ENCODE measurements at places on chromosomes 7 and 10.
A peak's percentile ranks its signal among the peaks of the same experiment; 100 is the strongest.

GRCh38 chr7:135659159-135659846 lies 3.0 kb upstream of the STMP1 start:
- no peak for DNase-seq

DNA sequence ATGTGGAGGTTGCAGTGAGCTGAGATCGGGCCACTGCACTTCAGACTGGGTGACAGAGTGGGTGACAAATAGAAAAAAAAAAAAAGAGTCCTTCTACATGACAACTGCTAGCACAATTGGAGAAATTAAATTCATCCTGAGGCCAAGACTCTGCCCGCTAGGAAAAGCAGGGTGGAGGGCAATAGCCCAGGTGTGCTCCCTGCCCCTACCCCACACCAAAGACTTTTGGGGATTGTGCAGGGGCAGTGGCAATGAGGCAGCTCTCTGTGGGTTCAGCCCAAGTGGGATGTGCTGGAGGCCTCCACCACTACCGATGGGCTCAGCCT lies 61.3 kb downstream of the TMEM209 start:
- DNase-seq = no peak

DNA sequence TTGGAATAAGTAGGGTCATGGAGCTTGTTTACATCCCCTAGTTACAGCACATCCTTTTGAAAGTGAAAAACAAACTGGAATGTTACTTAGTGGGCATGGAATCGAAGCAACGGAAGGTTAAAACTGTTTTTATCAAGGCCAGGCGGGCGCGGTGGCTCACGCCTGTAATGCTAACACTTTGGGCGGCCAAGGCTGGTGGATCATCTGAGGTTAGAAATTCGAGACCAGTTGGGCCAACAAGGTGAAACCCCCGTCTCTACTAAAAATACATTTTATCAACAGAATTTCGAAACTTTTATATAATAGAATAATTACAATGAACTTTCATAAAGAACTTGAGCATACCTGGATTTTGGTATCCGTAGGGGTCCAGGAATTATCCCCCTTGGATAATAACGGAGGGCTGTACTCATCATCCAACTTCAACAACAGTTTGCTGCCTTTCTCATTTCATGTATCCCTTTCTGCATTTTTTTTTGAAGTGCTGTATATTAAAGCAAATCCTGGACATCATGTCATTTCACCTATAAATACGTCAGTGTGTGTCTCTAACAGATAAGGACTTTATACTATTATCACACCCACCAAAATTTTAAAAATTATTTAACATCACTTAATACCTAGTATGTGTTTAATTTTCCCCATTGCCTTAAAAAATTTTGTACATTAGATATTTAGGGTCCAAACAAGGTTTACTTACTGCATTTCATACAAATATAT lies 1.3 kb upstream of the TMED4 start:
- no peak for DNase-seq

- no peak for DNase-seq
Observed at GRCh38 chr10:110460111-110460809, 37.4 kb upstream of the DUSP5 start.

- DNase-seq = no peak
Observed at GRCh38 chr7:100632951-100633717, 8.2 kb downstream of the TFR2 start.

- no peak for DNase-seq
Observed at GRCh38 chr10:132840698-132841614, 55.0 kb upstream of the NKX6-2 start.

- DNase-seq = peak; percentile 60
Observed at GRCh38 chr7:141072548-141073172, 1.2 kb upstream of the TMEM178B start.

DNA sequence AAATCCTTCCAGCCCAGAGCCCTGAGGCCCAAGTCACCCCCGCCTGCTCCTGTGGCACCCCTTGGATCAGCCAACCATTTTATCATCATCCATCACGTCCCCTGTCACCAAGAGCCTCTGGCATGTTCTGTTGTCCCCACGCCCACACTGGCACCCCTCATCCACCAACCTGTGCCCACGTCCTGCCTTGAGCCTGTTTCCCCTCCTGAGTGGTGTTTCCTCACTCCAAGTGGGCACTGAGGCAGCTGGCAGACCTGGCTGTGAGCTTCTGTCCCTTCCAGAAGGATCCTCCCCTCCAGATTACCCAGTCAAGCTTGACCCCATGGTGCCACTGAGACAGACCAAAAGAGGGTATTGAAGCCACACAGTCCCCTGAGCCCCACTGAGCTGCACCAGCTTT lies 71.4 kb upstream of the ANTXRL start:
- no peak for DNase-seq

GRCh38 chr10:24722131-24722675 lies 1.5 kb downstream of the ARHGAP21 start:
- DNase-seq = no peak

DNA sequence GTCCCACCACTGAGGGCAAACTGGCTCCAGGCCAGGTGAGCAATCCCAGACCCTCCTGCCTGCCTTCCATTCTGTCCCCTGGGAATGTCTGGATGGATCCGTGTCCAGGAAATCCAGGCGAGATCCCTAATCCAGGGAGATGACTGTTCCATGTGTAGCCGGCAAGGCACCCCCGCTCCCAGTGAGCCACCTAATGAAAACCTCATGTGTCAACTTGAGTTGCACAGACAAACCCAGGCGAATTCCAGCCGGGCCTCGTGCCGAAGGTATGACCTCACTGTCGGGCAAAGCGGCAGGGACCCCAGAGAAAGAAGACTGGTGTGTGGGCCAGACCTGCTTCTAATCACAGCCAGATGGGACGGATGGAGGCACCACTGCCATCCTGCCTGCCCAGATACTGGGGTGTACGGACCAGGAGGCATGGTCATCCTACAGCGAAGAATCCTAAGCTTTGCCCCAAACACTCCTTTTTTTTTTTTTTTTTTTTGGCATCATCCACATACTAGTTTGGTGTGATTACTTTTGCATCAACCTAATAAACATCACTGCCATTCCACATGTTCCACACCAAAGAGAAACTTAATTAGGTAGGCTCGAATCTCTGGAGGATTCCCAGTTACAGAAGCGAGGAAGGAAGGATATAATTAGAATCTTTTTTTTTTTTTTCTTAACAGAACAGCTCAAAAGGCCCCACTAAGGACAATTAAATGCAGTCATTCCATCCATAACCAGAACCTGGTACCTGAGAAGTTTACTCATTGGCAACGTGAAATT lies 313.1 kb downstream of the CALN1 start:
- DNase-seq = no peak

DNA sequence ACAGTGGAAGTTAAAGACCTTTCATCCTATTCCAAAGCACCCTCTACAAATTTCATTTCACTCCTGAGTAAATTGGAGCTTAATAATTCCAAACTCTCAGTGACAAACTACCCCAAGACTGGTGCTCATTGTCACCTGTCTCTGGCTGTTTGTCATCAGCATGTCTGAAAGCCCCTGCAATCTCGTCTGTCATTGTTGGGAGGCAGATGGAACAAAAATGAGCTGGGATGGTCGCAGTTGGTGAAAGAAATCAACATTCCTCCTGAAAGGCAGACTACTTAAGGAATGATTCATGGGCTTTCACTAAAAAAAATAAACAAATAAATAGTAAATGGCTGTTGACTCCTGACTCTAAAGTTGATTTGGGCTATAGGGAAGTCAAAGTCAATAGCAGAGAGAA lies 69.7 kb upstream of the PALS2 start:
- DNase-seq = no peak

GRCh38 chr10:690372-691161 lies 1.1 kb upstream of the DIP2C start:
- no peak for DNase-seq

DNA sequence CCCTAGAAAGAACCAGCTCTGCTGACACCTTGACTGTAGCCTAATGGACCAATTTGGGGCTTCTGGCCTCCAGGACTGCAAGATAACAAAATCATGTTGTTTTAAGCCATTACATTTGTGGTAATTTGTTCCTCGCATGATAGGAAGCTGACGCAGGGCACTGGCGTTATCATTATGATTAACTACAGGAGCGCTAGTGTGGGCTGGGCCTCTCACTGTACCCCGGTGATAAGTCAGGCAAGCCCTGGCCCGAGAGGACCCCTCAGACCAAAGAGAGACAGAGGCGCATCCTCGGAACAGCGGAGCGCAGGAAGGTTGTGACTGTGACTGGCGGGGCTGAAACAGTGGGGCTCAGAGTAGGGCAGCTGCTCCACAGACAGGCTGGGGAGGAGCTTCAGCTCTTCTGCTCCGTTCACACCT lies 150.3 kb upstream of the CHST15 start:
- no peak for DNase-seq

- peak; percentile 94 for DNase-seq
Observed at GRCh38 chr7:73715648-73716317, 3.7 kb downstream of the STX1A start.

DNA sequence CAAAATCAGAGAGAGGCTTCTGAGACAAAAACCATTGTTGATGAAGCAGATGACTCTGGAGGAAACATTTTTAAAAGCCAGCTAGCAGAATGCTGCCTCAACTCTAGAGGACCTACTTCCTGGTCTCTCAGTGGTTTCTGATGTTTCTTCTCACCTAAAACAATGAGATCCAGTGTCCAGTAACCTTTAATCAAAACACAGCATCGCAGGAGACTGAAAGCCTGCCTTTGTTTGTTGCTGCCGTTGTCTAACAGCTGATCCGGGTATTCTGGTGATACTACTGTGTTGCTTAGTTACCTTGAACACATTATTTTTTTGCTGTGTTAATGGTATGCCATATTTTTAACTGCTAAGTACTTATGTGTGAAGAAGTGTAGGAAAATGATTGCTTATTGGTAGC lies 70.9 kb downstream of the WIPF3 start:
- no peak for DNase-seq

DNA sequence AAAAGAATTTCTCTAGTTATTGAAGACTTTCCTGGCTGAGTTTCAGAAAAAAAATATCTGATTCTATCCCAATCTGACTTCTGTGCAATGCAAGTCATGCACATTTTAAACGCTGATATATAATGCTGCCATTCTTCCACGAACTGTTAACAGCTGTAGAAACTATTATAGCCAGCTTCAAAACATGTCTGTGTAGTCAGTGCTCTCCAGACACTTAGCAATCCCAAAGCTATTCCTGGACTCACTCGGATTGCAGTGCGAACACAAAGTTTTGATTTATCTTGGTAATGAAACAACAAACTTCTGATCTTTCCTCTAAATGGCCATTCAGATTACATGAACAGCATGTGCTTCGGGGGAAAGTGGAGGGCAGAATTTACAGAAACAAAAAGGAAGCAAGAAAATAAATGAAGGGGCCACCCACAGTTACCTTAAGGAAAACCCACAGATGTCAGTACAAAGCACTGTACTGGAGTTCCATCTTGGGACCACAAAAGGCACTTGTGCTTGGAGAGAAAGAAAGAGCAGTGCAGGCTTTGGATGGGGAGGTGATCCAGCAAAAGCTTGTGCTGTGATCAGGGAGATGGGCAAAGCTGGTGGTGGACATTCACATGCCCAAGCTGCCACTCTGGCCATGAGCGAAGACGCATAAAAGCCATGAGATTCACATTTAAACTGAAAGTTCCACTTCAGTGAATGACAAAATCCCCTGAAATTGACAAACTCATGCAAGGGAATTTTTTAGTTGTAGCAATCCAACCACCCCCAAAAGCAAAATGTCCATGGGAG lies 32.1 kb upstream of the ADO start:
- no peak for DNase-seq

DNA sequence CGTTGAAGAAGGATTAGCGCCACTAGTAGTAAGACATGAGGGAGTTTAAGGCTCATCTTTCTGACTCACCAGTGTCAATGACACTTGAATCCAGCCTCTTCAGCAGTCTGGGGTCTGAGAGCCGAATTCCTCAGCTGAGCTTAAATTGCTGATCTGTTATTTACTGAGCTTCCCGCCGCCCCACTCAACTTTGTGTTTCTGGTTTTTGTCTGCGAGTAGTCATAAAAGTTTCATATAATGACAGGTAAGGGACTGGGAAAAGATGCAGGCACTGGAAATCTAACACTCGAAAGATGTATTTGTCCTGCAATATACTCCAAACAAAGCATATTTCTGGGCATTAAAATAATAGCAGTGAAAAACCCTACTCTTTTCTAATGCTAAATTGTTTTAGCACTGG lies 51.2 kb upstream of the RELN start:
- DNase-seq = no peak

GRCh38 chr10:59002011-59002410 lies 174.4 kb upstream of the PHYHIPL start:
- no peak for DNase-seq

DNA sequence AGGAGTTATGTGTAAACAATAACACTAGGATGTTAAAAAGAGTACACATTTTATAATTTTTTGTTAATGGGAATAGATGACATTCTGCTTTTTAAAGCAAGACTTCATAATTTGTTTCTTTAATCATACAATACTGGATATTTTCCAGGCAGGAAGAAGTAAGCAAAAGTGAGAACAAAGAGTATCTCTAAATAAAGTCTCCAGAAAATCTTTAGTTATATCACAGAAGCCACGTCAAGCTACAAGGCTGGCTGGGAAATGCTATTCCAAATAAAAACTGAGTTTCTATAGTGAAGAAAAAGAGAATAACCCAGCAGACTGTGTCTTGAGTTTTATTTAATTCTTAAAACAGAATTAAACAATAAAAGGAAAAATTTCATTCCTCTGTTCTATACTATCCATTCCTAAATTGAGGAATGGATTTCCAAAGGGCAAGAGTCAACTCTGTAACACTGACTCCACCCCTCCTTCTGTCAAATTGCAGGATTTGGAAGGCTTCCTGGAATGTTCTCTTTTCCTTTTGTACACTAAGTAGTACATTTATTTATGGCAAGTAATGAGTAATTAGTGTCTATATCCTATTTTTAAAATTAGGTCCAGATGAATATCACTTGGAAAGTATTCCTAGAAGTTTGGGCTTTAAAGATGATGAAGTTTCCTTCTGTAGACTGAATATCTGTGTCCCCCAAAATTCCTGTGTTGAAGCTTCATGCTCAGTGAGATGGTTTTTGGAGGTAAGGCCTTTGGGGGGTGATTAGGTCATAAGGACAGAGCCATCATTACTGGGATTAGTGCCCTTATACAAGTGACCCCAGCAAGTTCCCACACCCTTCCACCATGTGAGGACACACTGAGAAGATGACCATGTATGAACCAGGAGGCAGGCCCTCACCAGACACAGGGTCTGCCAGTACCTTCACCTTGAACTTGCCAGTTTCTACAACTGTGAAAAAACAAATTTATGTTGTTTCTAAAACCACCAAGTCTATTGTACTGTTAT lies 290.9 kb downstream of the CRPPA start:
- DNase-seq = no peak

DNA sequence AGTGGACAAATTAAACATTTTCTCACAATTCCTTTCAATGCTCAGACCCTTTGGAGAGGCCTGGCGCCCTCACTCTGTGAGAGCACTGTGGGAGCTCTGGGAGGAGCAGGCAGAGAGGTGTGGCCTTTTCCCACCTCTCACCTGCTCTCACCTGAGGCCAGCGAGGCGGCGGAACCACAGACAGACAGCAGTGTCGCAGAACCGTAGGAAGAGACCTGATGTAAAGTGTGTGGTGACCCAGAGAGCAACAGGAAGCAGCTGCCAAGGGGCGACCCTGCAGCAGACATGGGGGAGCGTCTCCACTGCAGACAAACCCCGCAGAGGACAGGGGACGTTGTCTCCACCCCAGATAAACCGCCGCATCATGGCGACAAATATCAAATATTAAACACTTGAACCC lies 15.6 kb upstream of the PARP12 start:
- DNase-seq = peak; percentile 26

Data from NCI-H510A (cell line).